ENCODE measurements at places on chromosomes 5 and 9.

GRCh38 chr5:67199859-67200258 lies 3.3 kb upstream of the CD180 start:
- DNase-seq, result no peak

DNA sequence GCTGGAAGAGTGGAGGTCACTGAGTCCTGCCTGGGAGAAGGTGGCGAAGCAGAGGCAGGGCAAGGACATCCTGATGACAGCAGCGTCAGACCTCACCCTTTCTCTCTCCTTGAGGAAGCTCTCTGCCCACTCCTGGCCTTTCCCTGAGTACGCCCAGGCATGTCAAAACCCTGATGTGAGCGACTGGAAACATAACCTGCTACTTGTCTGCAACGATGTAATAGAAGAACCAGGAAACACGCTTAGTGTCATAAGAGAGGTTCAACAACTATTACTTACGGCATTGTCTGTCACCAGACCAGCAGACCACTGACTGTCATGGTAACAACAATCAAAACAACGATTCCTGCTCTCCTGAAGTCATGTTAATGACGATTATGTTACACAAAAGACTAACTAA lies 152.4 kb downstream of the ACTL7B start:
- DNase-seq, result peak; percentile 18

DNA sequence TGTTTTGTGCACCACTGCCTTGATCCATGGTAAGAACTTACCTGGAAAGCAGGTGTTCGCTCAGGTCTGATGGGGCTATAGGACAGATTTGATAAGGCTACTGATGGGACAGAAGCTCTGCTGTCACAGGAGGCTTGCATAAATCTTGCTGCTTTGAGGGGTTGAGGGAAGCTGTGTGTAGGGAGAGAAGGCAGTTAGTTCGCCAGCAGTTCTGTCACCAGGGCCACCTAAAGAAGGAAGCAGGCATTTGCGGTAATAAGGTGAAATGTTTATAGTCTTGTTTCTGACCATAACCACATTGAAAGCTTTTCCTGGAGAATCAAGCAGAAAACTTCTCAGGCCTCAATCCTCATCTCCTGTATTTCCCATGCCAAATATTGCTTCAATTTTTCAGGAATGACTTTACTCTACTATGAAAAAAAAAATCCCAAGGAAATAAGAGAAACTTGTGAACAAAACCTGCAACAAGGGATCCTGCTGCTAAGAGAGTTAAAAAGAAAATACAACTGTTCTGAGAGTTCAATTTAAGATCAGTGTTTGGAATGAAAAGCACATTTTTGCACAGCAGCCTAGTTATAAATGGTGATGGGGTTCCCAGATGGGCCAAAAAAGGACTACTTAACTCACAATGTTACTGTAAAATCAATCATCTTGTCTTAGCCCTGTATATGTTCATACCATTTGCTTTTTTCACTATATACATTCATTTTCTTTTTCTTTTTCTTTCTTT lies 122.0 kb upstream of the RANBP3L start:
- no peak for DNase-seq

DNA sequence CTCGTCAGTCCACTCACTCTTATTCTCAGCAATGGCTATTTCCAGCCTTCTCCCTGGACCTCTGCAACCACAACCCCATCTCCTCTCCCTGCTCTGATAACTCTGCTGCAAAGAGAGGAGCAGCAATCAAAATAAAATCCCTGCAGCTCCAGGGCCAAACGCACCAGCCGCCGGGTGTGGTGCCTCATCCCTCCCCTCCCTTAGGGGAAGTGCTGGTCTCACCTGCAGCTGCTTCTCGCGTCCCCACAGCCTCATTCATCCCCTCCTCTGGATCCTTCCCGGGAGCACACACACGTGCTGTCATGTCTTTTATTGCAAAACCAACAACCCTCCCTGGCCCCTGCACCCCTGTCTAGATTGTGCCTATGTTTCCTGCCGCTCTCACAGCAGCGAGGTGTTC lies 77.8 kb downstream of the TENT4A start:
- DNase-seq, result peak; percentile 51

GRCh38 chr5:177171961-177172360 lies 38.4 kb downstream of the NSD1 start:
- no peak for DNase-seq

- no peak for DNase-seq
Measured at GRCh38 chr5:138895918-138896317, 20.8 kb upstream of the LRRTM2 start.

DNA sequence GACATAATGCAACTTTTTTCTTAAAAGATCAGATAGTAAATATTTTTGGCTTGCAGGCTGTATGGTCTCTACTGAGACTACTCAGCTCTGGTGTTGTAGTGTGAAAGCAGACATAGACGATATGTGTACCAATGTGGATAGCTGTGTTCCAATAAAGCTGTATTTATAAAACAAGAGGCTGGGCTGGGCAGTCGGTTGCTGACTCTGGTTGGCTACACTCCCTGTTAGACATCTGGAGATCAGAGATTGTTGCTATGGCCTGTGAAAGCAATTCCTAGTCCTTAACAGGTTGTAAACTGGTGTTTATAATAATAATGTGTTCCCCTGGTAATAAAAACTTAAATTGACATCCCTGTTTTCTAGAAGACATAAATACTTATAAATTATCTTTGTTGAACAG lies 24.4 kb upstream of the SCAMP1 start:
- no peak for DNase-seq

DNA sequence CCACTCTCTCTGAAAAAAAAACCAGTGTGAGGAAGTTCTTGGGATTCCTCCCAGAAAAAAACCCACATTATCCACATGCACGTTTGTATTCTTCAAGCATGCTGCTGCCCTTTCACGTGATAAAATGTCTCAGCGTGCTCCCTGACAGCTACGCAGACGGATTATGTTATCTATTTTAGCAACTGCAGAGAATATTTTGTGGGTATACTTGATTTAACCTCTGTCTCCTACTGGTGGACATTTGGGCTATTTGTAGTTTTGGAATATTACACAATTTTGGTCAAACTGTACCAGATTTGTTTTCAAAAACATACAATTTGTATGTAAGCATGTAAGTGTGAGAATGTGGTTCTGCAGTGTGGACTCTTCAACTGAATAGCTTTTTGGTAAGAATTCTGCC lies 10.7 kb downstream of the PRRC2B start:
- DNase-seq, result no peak

- DNase-seq, result no peak
Measured at GRCh38 chr5:45385321-45386058, 310.7 kb downstream of the HCN1 start.

DNA sequence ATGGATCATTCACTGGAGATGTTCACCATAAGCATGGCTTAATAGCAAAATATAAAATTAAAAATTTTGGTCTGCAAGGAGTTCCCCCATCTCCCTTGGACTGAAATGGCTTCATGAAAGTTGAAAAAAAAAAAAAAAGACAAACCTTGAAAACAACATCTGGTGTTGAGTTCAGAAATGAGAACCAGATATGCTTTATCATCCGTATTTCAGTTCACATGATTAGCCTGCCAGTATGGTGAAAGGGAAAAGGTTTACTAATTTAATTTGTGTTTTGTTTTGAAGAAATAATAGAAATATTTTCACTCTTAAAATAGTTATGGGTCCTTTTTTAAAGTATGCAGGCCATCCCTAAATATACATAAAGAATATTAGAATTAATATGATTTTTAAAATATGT lies 67.8 kb downstream of the TMEM167A start:
- DNase-seq, result no peak

DNA sequence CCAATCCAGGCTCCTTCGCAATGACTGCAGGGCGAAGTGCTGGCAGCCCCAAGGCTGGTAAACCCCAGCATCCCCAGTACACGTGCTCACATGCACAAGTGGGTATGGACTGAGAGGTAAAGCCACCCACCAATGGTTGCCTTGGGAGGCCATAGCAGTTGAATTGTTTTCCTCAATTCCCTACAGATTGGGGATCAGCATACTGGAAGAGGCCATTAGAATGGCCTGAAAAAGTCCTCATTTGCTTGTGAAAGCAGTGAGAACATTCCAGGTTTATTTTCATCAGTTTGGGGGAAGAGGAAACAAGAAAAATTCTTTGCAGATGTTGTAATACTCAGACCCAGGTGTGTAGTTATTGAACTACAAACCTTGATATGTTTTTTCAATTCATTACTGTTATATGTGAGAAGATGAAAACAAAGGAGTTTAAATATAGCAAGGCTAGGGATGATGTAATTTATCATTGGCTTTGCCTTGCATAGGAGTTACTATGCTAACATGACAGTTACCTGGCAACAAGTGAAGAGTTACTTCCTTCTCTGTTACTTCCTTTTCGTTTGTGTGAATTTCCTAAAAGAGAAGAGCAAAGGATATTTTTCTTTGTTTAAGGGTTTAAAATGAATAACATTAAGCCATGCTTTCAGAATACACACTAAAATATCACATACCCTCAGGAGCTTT lies 36.4 kb downstream of the MTMR12 start:
- peak; percentile 49 for DNase-seq

DNA sequence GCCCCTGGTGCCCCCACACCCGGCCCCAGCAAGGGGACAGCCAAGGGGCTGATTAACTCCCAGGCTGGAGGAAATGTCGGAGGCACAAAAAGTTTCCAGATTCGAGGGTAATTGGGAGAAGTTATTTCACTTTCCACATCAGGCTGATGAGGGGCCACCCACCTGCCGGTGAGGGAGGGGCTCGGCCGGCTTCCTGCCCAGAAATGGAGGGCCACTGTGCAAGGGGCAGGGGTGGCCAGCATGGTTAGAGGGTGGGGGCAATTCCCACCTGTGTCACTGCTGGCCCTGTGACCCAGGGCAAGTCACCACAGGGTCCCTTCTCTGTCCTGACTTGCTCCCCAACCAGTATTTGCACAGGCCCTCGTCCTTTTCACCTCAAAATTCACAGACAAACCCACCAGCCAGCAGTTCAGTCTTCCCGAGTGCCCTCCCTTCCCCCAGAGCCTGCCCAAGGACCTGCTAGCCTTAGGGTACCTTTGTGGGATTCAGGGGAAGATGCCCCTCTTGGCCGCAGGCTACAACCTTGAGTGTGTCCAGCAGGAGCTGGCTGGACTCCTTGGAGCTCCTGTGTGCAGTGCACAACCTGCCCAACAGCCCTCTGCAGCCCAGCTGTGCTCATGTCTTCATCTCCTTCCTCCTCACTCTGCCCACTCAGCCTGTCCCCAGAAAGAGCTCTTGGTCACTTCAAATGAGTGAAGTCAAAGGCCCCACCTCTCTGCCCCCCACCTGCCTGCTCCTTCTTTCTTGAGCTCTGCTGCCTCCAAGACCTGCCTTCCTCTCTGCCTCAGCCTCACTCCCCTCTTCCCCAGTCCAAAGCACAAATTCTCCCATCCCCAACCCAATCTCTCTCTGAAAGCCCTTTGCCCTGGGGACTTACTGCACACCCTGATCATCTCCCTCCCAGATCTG lies 130.5 kb downstream of the BARX1 start:
- DNase-seq, result no peak

GRCh38 chr5:77806213-77806843 lies 30.2 kb upstream of the TBCA start:
- peak; percentile 9 for DNase-seq

DNA sequence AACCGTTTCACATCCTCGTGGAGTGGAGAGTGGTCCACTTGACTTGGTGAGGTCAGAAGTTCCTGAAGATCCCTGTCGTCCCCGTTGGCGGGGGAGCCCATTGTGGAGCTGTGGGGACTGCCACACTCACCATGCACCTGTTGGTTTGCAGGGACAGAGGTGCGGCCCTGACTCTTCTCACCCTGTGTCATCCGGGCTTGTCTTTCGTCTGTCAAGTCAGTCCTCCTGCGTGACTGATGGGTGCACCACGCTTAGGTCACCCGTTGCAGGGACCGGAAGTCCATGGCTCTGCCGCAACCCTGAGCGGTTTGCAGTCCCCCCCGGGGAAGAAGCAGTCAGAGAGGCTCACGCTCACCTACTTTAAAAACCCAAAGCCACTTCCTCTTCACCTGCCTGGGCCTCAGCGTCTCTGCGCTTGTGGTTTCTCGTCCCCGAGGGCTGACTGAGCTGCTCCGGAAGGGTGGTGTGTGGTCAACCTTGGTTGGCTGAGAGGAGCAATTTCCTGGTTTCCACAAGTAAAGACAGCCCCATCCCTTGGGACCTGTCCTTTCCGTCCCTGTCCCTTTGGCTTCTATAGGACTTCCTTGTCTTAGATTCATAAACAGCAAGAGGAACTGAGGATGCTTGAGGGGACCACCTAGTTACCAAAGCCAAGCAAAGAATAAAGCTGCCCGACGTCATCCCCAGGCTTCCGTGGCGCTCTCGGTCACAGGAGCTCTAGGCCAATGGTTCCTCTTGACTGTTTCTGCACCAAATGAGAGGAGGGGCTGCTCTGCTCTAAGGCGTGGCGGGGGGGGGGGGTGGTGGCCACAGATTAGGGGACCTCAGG lies 53.2 kb downstream of the USP20 start:
- no peak for DNase-seq

- DNase-seq, result no peak
Measured at GRCh38 chr9:126663661-126664072, 49.9 kb downstream of the LMX1B start.

DNA sequence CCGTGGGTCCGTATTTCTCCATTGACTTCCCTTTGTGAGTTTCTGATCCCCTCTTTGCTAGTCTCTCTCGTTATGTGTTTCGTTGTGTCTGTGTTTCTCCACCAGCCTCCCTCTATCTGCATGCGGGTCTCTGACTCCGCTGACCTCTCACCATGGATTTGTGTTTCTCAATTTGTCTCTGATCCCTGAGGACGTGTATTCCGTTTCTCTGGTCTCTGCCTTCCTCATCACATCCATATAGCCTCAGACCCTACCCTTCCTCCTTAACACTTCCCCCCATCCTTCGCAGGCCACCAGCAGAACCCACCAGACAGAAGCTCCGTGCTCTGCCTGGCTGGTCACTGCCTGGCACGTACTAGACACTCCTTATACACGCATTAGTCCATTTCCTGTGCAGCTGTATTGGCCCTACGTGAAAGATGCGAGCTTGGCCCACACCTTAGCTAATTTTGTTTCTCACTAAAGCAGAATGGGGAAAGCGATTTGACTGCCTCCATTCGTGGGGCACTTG lies 631 bp downstream of the B4GALT7 start:
- no peak for DNase-seq

GRCh38 chr5:168771678-168772077 lies 192.5 kb upstream of the PANK3 start:
- no peak for DNase-seq

DNA sequence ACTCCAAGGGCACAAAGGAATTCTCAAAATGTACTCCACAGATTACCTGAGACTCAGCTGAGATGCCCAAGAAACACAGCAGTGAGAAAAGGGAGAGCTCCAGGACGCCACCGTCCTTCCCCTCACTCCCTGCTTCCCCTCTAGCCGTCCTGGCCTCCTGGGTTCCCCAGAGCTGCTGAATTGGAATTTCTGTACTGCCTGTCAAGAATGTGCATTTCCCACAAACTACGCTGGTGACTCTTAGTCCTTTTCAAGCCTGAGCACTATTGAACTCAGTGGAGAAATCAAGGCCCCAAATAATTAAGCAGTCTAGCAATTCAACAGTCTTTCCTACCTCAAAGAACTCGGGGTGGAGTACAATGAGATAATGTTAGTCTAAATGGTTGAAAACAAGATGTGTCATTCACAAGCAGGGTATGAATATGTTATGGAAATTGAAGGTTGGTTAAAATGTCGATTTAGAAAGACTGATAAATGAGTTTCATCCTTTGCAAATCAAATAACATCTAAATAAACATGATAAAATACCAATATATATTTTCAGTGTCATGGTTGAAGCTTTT lies 153.2 kb downstream of the MED27 start:
- DNase-seq, result no peak

GRCh38 chr9:76605321-76605900 lies 146.4 kb downstream of the GCNT1 start:
- DNase-seq, result no peak

Measured in NCI-H510A treated with DMSO at 0.1 percent for 48 hours (cell line).